Calu3 (cell line): ENCODE measurements at places on chromosomes 1 and 21.

DNA sequence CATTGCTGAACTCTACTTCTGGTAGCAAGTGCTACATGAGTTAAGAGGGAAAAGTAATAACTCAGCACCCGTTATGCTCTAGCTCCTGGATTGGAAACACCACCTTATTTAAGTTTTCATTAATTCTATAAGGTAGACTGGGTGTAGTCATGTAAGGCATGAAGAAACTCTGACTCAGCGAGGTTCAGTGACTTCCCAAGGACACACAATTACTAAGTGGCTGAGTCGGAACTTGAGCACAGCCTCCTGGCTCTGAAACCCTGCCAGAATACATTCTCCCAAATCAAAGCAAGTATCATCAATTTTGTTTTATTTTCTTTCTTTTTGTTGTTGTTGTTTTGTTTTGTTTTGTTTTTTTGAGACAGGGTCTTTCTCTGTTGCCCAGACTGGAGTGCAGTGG lies 29.1 kb upstream of the SCCPDH start:
- no peaks in the 10 kb centered on the region for H3K27me3 ChIP-seq
- peaks cover 12% of the 10 kb centered on the region for H3K4me1 ChIP-seq
- DNase-seq = no peak
- no peak overlapping the region for H3K27ac ChIP-seq
- H3K4me3 ChIP-seq = no peak overlapping the region

DNA sequence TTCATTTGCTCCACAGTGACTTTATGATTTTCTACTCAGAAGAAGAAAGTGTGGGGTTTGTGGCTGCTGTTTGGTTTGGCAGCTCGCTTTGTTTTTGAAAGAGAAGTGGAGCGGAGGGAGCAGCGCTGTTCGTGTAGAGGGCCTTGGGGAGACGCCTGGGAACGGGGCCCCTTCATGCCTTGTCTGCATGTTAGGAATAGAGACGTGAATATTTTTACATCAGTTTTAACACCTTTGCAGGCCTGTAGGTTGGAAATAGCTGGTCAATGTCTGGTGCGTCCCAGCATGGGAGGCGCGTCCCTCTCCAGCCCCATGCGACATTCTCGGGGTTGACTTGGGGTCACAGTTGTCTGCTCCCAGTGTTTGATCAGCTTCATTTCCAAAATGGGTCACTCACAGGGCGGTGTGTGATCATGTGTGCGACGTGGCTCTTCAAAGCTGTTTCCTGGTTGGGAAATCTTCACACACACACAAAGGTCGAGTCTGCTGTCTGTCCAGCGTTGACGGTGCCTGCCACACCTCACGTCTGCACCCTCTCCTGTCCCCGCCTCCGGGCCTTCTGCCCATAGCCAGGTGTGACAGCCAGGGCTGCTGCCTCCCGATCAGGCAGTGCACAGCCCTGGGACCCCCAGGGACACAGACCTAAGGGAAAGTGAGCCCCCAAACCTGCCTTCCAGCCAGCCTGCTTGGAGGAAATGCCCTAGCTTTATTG lies 149.2 kb downstream of the PSMG1 start:
- H3K27ac ChIP-seq = no peak overlapping the region
- peak; percentile 16 for DNase-seq
- H3K36me3 ChIP-seq = no peaks in the 10 kb centered on the region
- peaks cover 7% of the 10 kb centered on the region for H3K4me1 ChIP-seq
- no peak overlapping the region for H3K4me3 ChIP-seq
- H3K27me3 ChIP-seq = peaks cover 18% of the 10 kb centered on the region

DNA sequence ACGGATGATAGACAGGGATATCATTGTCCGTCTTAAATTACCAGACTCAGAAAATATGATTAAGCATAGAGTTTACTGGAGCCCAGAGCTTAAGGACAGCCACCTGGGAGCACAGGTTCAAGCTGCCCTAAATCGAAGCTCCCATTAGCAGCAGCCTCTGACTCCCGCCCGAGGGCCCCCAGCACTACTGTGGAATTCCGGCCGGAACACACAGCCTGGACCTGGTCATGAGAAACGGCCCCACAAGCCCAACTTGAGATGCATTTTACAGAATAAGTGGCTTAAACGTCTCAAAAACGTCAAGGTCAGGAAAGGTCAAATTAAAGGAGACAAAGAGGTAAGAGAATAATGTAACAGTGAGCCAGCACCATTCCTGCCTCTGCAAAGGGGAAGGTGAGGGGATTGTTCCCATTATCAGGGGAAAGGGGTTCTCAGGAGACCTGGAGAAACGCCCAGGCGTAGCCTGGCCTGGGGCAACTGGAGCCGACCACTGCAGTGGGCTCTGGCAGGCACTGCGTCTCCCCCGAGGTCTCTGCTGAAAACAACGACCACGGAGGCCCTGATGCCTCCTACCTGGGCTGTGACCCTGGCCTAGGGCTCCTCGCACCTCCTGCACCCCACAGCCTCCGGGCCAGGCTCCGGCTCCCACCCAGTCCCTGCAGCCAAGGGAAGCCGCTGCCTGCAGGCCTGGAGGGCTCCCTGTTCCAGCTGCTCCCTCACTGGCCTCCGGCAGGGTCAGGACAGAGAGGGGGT lies 11.5 kb upstream of the COL6A1 start:
- H3K27ac ChIP-seq = no peak overlapping the region
- DNase-seq = no peak
- peaks cover 2% of the 10 kb centered on the region for H3K4me1 ChIP-seq

DNA sequence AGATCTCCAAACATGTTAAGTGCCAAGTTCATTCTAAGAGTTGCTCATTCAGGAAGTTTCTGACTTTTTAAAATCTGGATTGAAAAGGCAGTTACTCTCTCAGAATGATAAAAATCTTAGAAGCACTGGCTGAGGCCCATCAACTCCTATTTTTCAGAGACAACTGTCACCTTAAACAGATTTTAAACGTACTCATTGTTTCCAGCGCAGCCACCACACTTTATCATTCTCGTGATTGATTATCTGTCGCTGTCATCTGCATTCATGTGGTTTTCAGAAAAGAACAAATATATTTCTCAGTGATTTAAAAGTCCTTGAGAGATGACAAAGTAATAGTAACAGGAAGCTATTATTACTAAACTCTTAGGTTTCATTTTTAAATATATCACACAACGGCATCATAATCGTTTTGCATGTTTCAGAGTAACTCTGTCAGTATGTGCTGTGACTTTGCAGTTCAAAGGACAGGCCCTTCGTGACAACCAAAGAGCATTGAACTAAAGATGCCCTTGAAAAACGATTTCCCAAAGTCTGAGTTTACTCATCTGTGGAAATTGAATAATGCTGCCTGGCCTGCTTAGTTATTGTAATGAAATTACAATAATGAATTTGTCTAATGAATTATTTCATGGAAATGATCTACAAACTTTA lies 14.9 kb upstream of the KCNK1 start:
- H3K36me3 ChIP-seq = no peaks in the 10 kb centered on the region
- no peaks in the 10 kb centered on the region for H3K4me1 ChIP-seq
- no peak overlapping the region for H3K4me3 ChIP-seq
- no peak overlapping the region for H3K27ac ChIP-seq
- no peaks in the 10 kb centered on the region for H3K27me3 ChIP-seq

- H3K36me3 ChIP-seq = peaks cover 8% of the 10 kb centered on the region
- H3K27me3 ChIP-seq = no peaks in the 10 kb centered on the region
- H3K4me1 ChIP-seq = peaks cover 43% of the 10 kb centered on the region
- no peak overlapping the region for H3K4me3 ChIP-seq
- no peak for DNase-seq
These were observed 22.5 kb upstream of the KCTD3 start for GRCh38 chr1:215544566-215544965.

- H3K4me1 ChIP-seq = no peaks in the 10 kb centered on the region
- H3K27ac ChIP-seq = no peak overlapping the region
- DNase-seq = no peak
- no peak overlapping the region for H3K4me3 ChIP-seq
- H3K36me3 ChIP-seq = no peaks in the 10 kb centered on the region
These were observed 7.7 kb downstream of the AIM2 start for GRCh38 chr1:159068886-159069285.

GRCh38 chr1:45353685-45354084 lies 13.4 kb upstream of the MUTYH start:
- H3K27me3 ChIP-seq = no peaks in the 10 kb centered on the region
- H3K4me3 ChIP-seq = no peak overlapping the region
- no peaks in the 10 kb centered on the region for H3K36me3 ChIP-seq
- no peak for DNase-seq

- H3K4me1 ChIP-seq = peaks cover 42% of the 10 kb centered on the region
- no peak overlapping the region for H3K4me3 ChIP-seq
- DNase-seq = peak; percentile 70
- H3K27ac ChIP-seq = no peak overlapping the region
These were observed 5.1 kb upstream of the CAPN8 start for GRCh38 chr1:223670458-223671159.

GRCh38 chr1:93603601-93604000 lies 78.0 kb downstream of the BCAR3 start:
- H3K27ac ChIP-seq = no peak overlapping the region
- no peak for DNase-seq

DNA sequence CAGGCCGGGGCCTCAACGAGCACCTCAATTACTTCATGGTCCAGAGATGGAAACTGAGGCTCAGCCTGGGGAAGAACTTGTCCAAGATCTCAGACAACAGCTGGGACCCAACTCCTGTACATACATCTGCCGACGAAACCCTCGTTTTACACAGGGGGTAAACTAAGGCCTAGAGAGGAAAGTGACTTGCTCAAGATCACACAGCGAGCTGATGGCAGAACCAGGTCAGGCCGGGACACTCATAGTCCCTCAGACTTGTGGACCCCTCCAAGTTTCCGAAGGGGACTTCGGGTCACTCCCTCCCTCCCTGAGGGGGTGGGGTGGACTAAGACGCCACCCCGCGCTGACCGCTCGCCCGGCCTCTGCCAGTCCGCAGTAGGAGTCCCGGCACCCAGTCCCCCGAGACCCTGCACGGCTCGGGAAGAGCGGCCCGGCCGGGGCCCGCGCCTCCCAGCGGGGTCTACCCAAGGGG lies 430 bp downstream of the WASF2 start:
- H3K27me3 ChIP-seq = no peaks in the 10 kb centered on the region
- H3K36me3 ChIP-seq = peaks cover 22% of the 10 kb centered on the region
- peak overlapping the region; percentile 77 for H3K4me3 ChIP-seq
- H3K27ac ChIP-seq = peak overlapping the region; percentile 99
- DNase-seq = peak; percentile 17

- peaks cover 2% of the 10 kb centered on the region for H3K36me3 ChIP-seq
- no peak overlapping the region for H3K27ac ChIP-seq
- DNase-seq = no peak
- no peak overlapping the region for H3K4me3 ChIP-seq
- no peaks in the 10 kb centered on the region for H3K27me3 ChIP-seq
- H3K4me1 ChIP-seq = peaks cover 6% of the 10 kb centered on the region
These were observed 5.2 kb downstream of the NPL start for GRCh38 chr1:182794676-182795201.

GRCh38 chr1:39738622-39739366 lies at the start of gene PPIE:
TSS of gene PPIE (plus strand) at chr1:39738882. CDS start at chr1:39738901, 19 bp downstream.
- H3K4me3 ChIP-seq = peak within 1 kb of the TSS; percentile 90
- DNase-seq = peak; percentile 88
- H3K4me1 ChIP-seq = peaks cover 12% of the 10 kb centered on the region
- H3K36me3 ChIP-seq = peaks cover 39% of the 10 kb centered on the region
- H3K27ac ChIP-seq = peak within 1 kb of the TSS; percentile 84

GRCh38 chr1:15153184-15153841 lies at the start of gene TMEM51:
TSS of gene TMEM51 (plus strand) at chr1:15153747. CDS start at chr1:15215088, 61,341 bp downstream.
- H3K36me3 ChIP-seq = peaks cover 54% of the 10 kb centered on the region
- H3K4me1 ChIP-seq = peaks cover 51% of the 10 kb centered on the region
- peak within 1 kb of the TSS; percentile 77 for H3K4me3 ChIP-seq
- DNase-seq = peak; percentile 85
- H3K27me3 ChIP-seq = no peaks in the 10 kb centered on the region
- peak within 1 kb of the TSS; percentile 68 for H3K27ac ChIP-seq

- no peak overlapping the region for H3K4me3 ChIP-seq
- DNase-seq = no peak
- peaks cover 17% of the 10 kb centered on the region for H3K36me3 ChIP-seq
- no peak overlapping the region for H3K27ac ChIP-seq
- no peaks in the 10 kb centered on the region for H3K4me1 ChIP-seq
- no peaks in the 10 kb centered on the region for H3K27me3 ChIP-seq
These were observed 7.4 kb downstream of the SLC16A4 start for GRCh38 chr1:110383251-110383990.

DNA sequence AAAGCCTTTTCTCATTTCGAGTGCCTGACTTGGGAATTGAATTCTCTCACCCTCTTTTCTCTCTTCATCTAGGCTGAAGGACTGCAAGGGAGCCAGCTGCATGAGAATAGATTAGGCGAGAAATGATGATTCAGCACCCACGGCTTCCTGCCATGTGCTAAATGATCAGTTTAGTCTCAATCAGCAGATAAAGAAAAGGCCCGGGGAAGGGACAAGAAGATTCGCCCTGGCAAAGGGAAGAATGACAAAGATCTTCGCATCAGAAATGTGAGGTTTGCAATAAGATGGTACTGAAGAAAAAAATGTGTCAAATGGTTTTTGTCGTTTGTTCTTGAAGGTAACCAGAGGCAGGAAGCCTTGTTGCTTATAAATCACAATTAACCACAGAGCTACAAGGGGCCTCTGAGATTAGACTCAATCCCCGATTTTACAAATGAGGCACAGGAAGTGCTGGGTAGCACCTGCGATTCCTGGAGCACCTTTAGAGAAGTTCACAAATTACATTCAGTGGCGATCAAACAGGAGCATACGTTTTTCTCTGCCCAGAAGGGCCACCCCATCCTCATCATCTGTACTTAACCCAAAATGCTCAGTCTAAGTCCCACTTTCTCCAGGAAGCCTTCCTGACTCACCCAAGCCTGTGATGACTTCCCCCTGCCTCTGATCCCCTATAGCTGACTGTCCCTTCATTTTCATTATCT lies 183.4 kb downstream of the ZNF281 start:
- no peak overlapping the region for H3K27ac ChIP-seq
- no peaks in the 10 kb centered on the region for H3K4me1 ChIP-seq
- no peak overlapping the region for H3K4me3 ChIP-seq
- DNase-seq = no peak
- no peaks in the 10 kb centered on the region for H3K27me3 ChIP-seq

DNA sequence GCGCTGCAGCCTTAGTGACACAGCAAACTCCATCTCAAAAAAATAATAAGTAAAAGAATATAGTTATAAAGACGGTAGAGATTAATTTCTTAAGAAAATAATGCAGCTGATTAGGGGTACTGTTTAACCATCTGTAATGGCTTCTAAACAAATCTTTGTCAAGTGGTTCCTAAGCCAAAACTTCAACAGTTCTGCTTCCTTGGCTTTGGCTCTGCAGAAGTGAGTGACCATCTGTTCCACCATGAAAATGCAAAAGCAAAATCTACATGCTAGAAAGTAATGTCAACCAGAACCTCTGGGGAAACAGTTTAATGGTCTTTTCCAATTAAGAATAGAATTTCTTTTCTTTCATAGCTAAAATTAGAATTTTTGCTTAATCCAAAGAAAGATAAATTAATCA lies 8.3 kb upstream of the SH2D5 start:
- DNase-seq = no peak
- peaks cover 20% of the 10 kb centered on the region for H3K36me3 ChIP-seq
- H3K27ac ChIP-seq = no peak overlapping the region

DNA sequence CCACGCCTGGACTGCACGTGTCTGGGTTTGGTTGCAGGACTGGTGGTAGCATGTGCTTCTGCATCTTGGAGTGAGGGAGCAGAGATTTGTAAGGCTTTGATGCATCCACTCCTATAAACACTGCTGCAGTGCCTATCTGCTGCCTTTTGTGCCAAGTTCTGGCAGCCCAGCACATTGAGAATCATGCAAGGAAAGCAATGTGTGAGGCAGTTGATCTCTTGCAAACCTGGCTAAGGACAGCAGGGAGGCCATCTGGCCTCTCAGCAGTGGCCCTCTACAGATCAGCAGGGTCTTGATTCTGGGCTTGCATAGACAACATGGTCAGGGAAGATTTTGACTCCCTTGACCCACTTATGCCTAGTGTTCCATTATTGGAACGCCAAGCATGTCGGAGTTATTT lies 81.2 kb upstream of the COA6 start:
- no peak overlapping the region for H3K4me3 ChIP-seq
- H3K36me3 ChIP-seq = no peaks in the 10 kb centered on the region
- no peaks in the 10 kb centered on the region for H3K4me1 ChIP-seq
- peaks cover 76% of the 10 kb centered on the region for H3K27me3 ChIP-seq
- H3K27ac ChIP-seq = no peak overlapping the region
